Large intestine (tissue), 12 donors: ENCODE measurements at places on chromosomes 4 and X. TPM values are rescaled to one million over a fixed set of nuclear protein-coding genes. Genes with fewer than 3 reads are reported as not detected.

DNA sequence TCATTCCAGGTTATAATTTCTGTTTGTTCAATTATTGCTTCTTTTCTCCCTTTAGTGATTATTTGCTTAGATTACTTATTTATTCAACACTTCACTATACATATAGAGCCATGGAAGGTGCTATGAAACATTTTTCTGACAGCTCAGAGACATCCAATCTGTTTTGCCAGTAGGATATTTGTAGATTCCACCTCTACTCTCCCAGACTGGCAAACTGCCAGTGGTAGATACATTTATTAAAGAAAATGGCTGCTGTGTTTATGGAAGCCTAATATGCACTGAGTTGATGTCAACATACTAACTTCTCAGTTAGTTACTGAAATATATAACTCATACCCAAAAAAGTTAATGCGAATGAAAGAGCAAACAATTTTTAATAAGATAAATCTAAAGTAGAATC, 348.6 kb downstream of the TRAM1L1 start:
- no peak for DNase-seq

- DNase-seq = no peak
These were observed 18.8 kb upstream of the TADA2B start for GRCh38 chr4:7024336-7024890.

DNA sequence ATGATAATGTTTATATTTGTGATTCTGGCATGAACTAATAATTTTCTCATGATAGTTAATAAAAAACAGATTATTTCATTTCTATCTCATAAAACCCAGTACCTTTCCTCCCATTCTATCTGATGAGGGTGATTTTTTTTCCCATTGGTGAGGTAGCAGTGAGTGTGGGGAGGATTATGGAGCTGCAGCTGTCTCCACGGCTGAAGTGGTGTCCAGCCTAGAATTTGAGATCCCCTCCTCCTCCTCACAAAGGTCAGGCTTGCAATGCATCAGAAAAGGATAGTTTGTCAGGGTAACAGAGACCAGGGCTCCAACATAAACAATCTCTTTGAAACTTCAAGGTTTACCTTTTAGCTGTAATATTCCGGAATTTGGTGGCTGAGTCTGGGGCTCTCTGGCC, 60.9 kb downstream of the C4orf51 start:
- no peak for DNase-seq

COX7B gene
- 295 TPM for polyA plus RNA-seq

DNAJB14 gene
- polyA plus RNA-seq = 30.8 TPM
